ENCODE measurements at places on chromosomes 6 and 20. TPM values are rescaled to one million over a fixed set of nuclear protein-coding genes. Genes with fewer than 3 reads are reported as not detected.

The GPLD1 gene
- 1.7 TPM for total RNA-seq

The CEP250 gene
- total RNA-seq, result 63.6 TPM

DNA sequence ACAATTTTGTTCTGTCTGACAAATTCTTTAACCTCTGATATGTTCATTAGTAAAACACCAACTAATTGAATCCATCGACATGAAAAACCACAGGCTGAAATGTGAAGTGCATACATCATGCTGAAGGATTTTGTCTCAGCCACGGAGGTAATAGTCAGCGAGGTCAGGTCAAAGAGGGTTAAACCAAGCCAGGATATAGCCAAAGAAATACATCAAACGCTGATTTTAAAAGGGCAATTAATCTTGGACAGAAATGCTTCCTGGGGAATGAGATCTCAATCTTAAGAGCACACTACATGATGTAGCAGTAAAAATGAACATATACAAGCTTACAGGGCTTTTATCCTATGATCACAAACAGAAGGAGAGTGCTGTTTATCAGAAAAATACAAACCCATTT is 106.7 kb downstream of the PRDM1 start:
- no peak for DNase-seq

The TCF15 gene
- total RNA-seq, result not detected

The FAM217A gene
- total RNA-seq, result not detected

- no peak for DNase-seq
Observed at GRCh38 chr6:41449399-41450245, 96.6 kb upstream of the FOXP4 start.

DNA sequence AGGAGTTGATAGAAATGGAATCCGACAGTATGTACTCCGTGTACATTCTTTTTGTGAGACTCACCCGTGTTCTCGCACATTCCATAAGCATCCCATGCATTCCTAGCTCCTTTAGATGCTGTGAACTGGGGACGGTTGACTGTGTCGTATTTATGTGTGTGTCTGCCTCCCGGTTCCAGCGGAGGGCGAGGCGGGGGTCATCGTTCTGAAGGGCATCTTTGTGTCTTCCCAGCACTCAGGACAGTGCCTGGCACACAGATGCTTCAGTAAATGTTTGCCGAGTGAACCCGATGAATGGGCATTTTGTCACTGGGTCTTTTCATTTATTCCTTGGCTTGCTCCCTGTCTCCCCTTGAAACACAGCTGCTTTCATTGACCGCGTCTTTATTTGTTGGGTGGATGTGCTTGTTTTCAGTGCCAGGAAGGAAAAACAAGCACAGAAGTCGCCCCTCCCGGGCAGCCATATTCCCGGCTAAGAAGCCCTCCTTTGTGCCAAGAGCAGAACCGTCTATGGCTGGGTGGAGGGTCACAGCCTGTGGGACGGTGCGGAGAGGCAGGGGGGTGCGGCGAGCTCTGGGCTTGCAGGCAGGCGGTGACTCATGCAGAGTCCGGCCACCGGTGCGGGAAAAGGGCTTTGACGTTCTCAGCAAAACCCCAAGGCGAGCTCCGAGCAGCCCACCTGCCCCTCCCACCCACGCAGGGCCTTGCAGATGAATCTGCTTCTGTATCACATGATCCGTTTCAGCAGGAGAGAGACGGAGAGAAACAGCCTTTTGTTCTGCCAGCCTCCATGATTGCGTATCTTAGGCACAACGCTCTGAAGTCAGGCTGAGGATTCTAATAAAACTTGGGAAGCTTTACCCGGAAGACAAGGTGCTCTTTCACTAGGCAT is 11.2 kb upstream of the PSMG4 start:
- DNase-seq, result peak; percentile 41

DNA sequence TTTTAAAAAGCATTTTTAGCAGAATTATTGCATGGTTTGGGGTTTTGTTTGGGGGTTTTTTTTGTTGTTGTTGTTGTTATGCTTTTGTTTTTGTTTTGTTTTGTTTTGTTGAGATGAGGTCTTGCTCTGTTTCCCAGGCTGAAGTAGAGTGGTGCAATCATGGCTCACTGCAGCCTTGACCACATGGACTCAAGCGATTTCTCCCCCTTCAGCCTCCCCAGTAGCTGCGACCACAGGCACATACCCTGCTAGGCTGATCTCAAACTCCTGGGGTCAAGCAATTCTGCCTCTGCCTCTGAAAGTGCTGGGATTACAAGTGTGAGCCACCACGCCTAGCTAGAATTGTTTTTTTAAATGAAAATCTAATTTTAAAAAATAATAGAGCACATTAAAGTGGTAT is 35.7 kb downstream of the UBR2 start:
- no peak for DNase-seq

- DNase-seq, result no peak
Observed at GRCh38 chr6:142550310-142551063, 248.7 kb downstream of the ADGRG6 start.

DNA sequence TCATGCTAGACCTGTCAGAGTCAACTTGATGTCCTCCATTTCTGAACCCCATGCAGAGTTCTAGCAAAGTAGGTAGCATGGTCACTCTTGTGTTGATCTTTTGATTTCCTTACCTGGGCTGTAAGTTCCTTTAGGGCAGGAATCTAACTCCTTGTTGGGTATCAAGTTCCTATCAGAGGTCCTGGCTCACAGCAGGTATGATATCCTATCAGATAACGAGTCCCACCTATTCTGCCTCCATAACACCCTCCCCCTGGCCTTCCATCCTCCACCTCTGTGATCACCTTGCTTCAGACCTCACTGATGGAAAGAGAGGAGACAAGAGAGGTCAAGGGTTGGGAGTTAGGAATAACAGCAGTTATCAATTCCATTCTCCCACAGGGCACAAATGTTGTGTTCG is 76.1 kb downstream of the CDC40 start:
- no peak for DNase-seq
